ENCODE measurements at places on chromosomes 11 and 22.

- DNase-seq = no peak
Observed at GRCh38 chr11:124861670-124862069, 3.6 kb upstream of the ROBO3 start.

DNA sequence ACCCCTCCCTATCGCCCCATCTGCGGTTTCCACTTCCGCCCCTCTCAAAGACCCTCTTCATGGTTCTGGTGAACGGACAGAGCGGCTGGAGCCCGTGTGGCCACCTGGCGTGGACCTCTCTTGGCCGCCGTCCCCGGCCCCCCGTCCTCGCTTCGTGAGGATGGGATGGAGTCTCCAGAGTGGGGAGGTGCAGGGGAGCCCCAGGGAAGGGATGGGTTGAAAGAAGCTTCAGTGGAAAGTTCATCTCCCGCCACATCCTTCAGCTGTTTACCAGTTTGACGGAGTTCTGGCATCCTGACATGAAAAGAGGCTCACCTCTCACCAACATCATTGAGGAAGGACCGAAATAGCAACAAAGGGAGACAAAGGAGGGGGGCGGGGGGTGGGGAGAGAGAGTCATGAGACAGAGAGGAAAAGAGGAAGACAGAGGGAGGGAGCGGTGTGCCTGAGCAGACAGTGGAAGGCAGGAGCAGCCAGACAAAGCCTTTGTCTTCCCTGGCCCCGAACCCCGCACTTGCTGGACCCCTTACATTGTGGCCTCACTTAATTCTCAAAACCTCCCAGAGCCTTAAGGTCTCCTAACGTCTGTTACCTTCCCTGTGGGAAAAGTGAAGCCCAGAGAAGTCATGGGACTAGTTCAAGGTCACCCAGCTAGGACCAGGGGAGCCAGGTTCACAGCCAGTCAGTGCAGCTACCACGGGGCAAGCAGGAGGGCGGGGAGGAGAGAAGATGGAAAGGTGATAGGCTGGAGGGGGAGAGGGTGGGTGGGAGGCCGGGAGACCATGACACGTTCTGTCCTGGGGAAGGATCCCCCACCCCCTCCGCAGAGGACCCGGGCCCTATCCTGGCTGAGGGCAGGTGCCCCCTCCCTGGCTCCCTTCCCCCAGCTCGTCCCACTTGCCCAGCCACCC lies 54.9 kb downstream of the CD6 start:
- DNase-seq = no peak

DNA sequence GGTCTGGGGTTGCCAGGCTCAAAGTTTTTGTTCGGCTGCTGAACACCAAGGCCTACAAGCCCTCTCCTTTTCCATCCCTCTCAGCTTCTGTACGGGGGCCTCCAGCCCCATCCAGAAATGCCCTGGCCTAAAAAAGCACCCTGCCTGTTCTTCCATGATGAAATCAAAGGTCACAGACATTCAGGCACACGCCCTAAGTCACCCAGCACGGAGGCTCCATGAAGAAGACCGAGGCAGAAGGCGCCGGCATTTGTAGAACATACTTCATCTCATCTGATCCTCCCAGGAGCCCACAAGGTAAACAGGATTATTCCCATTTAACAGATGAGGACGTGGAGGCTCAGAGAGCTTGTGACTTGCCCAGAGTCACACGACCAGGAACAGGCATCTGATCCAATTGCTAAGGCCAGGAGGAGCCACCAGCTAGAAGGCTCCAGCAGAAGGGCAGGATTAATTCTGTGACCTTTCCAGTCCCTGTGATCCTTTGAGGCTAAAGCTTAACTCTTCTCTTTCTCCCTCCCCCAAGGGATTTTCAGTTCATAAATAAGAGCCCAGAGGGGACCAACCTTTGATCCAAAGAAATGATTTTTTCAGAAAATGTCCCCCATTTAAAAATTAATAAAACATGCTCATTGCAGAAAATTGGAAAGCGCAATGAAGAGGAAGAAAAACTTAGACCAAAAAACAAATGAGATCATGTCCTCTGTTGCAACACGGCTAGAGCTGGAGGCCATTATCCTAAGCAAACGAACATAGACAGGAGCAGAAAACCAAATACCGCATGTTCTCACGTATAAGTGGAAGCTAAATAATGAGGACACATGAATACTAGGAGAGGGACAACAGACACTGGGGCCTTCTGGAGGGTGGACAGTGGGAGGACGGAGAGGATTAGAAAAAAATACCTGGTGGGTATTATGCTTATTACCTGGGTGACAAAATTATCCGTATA lies 38.7 kb downstream of the CYTH4 start:
- no peak for DNase-seq

DNA sequence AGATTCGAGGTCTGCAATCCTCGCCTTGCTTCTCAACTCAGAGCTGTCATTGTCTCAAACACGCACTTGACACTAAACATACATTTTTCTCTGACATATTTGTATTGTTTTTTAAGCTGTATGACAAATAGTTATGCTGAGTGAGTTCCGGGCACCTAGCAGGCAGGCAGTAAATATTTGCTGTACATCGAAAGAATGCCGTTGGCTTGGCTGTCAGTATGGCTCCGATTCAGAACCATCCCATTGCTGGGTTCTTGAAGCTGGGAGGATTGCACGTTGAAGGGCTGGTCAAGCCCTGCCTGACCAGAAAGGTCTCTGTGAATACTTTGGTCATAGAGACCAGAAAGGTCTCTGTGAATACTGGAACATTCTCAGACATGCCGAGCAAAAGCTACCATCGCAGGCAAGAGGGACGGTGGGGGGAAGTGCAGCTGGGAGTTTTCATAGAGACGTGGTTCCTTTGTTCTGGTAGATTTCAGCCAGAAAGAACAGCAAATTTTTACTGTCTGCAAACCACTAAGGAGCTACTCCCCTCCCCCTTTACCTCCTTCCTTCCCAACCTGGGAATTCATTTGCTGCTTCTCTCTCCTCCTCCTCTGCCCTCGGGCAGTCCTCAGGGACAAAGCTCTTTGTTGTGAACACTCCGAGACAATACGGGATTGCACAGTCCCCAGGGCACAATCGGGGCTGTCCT lies 202.2 kb upstream of the SORL1-AS1 start:
- DNase-seq = no peak

DNA sequence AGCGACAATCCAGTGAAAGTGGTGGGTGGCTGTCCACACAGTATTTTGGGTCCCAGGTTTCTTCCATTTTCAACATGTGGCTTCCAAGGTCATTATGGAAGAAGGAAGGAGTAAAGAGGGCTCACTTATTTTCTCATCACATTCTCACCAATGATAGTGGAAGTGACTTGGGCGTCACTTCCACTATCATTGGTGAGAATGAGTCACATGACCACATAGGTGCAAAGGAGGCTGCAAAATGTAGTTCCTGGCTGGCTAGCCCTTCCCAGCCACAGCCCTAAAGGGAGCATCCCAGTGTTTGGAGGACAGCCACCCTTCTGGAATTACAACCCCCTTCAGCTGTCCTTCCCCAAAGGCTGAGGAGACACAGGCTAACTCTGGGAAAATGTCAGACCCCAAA lies 95.6 kb downstream of the TSPAN18 start:
- DNase-seq = no peak

- DNase-seq = no peak
Observed at GRCh38 chr11:128603003-128603696, 15.8 kb upstream of the ETS1 start.

- DNase-seq = no peak
Observed at GRCh38 chr11:130646881-130647280, 198.4 kb downstream of the ADAMTS15 start.

DNA sequence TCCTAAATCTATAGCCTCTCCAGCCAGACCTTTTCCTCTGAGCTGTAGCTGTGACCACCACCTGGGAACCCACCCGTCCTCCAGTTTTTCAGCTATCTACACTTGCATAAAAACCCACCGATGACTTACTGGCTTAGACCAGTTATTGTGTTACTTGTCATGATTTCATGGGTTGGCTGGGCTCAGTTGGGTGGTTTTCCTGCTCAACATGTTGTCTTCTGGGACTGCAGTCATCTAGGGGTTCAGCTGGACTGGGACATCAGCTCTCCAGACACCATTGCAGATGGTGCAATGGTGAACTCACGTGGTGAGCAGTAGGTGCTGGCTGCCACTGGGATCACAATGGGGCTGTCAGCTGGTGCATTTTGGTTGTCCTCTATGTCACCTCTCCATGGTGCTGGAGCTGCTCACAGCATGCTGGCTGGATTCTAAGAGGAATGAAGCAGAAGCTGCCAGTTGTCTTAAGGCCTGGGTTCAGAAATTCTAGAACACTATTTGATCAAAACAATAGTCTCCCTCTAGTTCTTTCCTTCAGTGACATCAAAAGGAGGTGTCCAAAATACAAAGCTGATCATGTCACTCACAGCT lies 1.3 kb upstream of the SYT13 start:
- DNase-seq = no peak

DNA sequence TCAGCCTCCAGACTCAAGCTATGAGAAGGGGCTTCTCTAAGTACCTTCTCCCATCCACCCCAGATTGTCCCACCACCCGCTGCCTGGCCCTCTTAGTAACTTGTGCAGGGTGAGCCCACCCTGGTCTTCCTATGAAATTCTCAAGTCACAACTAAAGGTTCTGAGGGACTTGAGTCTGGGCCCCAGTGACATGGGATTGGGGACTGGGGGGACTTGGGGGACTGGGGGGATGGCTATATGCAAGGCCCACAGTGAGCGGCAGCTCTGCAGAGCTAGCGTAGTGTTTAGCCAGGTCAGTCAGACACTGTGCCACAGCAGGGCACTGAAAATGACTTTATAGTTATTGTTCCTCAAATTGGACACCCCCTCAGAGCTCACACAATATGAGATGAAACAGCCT lies 622.3 kb upstream of the CADM1 start:
- no peak for DNase-seq

DNA sequence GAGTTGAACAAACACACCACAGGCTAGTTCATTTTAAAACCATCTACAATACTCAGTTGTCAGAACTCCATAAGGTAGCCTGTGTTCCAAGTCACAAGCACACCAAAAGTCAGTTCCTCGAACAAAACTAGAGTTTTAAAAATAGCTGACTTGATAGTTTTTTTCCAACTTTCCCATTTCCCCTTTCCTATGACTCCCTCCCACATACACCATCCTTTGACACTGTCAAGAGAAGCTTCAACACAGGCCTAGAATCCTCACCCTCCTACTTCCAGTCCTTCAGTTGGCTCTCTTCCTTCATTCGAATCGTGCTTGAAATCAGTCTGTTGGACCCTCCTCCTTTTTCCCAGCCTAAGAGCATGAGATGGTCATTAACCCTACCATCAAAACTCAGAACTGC lies 105.7 kb upstream of the AKIP1 start:
- no peak for DNase-seq

GRCh38 chr11:9575260-9576240 lies 2.1 kb downstream of the WEE1 start:
- peak; percentile 80 for DNase-seq

DNA sequence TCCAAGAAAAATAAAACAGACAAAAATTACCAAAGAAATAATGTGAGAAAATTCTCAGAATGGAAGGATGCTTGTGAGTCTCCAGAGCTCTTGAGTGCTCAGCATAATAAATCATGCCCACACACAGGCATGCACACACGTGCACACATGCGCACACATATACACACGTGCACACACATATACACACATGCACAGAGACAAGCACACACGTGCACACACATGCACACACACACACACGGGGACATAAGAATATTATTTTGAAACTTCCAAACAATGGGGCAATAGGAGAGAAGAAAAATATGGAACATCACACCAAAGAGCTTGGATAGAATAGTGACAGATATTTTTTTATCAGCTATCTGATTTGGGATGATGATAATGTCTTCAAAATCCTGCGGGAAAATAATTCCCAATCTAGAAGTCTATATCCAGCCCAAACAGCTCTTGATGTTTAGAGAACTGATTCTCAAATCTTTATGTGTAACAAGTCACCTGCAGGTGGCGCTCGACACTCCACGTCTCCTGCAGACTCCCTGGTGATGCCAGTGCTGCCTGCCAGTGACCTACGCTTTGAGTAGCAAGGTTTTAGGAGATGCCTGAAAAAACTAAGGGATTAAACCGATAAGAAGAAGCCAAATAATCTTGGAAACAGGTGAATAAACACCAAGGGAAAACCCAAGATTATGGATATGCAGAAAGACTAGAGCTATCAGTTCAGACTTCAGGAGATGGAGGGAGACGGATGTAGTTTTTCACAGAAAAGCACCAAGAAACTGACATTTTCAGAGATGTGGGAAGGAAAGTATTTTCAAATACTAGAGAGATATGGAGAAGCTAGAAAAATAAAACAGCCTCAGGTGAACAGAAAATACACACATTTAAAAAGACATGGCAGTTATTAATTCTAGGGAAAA lies 743.6 kb downstream of the ETS1 start:
- peak; percentile 74 for DNase-seq

- no peak for DNase-seq
Observed at GRCh38 chr11:113470233-113470632, 5.0 kb downstream of the DRD2 start.

DNA sequence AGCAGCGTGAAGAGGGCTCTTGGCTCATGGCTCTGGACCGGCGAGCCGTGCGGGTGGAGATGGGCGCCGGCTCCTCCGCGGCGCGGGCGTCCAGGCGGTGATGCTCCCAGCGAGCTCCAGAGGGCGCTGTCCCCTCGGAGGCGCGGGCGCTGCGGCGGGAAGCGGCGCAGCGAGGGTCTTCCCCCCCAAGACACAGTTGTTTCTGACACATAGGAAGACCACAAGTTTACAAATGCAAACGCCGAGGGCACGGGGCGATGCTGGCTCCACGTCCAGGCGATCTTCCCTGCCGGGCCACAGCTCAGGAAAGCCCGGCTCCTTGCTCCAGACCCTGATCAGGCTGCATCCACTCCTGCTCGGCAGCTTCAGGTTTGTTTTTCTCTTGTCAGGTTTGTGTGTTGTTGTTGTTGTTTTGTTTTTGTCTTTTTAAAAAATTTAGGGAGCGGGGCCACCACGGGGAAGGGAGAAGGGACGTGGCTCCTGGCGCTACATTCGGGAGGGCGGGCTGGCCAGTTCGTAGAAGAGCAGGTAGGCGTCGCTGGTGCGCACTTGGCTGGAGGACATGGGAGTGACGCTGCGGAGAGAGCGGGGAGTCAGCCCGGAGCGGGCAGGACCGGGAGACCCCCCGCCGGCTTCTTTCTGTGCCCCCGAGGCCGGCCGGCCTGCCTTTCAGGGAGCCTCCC lies 10.0 kb upstream of the MFRP start:
- peak; percentile 87 for DNase-seq

DNA sequence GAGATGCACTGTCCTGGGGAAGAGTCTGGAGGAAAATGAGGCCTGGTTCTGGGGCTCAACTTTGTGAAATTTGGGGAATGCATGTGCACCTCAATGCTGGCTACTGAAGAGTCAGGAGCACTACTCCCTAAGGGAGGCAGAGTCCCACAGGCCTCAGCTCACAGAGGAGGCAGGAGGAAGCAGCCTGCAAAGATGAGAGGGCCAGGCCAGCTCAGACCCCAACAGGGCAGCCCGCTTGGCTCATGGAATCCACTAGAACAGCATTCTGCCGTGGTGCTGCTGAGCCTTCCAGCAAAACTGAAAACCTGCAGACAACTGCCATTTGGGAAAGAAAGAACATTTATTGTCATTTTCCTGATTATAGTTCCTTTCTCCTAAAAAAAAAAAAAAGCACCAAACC lies 300.5 kb downstream of the CTTN start:
- no peak for DNase-seq

GRCh38 chr11:36243641-36244040 lies 45.6 kb downstream of the COMMD9 start:
- no peak for DNase-seq
